PC-3 (cell line): ENCODE measurements at places on chromosomes 7 and 10.

GRCh38 chr7:86768967-86769760 is 125.5 kb downstream of the GRM3 start:
- DNase-seq: no peak

GRCh38 chr10:24390746-24391145 is 181.8 kb downstream of the KIAA1217 start:
- DNase-seq: no peak

- no peak for DNase-seq
Measured at GRCh38 chr7:150439967-150440366, 10.5 kb upstream of the GIMAP8 start.

GRCh38 chr7:47034180-47034579 is 547.7 kb downstream of the TNS3 start:
- DNase-seq: no peak

DNA sequence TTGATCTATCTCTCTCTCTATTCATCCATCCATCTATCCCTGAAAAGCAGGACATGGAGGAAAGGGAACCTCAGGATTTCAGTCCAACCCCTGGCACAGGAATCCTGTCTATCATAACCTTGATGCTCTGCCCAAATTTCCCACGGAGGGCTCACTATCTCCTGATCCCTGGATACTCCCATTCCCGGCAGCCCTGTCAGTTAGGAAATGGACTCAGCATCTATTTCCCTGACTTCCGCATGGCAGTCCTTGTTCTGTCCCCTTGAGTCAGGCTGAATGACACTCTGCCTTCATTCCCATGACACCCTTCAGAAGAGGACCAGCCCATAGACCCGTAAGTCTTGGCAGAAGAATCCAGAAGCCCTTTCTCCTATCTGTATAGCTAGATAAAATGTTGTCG is 77.7 kb downstream of the VWA2 start:
- DNase-seq: no peak

DNA sequence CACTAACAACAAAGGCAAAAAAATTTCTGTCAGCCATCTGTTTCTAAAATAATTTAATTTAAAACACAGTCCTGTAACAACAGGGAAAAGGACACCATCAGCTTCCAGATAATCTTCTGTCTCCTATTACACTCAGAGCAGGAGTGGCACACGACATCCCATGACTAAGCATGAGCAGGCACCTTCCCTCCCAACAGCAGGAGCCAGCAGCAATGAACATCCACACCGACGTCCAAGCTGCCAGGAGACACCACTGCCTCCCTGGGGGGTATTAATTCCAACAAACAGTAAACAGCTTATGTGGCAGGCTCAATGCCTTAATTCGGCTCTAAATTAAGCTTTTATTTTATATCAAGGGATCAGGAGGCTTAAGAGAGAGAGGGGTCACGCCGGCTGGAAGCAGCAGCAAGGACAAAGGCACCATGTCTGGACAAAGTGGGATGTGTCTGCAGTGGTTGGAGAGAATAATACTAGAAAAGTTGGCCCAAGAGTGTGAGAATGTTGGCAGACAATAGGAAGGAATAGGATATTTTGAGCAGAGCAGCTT is 45.7 kb downstream of the KIAA1549 start:
- DNase-seq: peak; percentile 92

DNA sequence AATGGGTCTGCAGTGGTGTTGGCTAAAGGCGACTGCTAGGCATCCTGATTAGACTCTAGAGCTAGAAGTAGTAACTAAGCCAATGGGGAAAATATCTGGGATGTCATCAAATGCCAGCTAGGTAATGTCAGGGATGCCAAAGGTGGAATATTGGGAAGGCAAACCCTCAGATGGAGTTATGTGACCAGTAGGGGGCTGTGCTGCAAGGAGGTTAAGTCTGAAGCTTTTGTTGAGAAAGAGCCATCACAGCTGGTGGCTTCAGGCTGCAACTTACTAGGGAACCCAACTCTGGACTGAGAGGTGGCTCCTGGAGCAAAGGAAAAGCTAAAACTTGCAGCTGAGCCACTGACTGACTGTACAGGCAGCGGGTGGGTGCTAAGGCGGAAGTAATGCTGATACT is 576.9 kb upstream of the GHITM start:
- DNase-seq: no peak

DNA sequence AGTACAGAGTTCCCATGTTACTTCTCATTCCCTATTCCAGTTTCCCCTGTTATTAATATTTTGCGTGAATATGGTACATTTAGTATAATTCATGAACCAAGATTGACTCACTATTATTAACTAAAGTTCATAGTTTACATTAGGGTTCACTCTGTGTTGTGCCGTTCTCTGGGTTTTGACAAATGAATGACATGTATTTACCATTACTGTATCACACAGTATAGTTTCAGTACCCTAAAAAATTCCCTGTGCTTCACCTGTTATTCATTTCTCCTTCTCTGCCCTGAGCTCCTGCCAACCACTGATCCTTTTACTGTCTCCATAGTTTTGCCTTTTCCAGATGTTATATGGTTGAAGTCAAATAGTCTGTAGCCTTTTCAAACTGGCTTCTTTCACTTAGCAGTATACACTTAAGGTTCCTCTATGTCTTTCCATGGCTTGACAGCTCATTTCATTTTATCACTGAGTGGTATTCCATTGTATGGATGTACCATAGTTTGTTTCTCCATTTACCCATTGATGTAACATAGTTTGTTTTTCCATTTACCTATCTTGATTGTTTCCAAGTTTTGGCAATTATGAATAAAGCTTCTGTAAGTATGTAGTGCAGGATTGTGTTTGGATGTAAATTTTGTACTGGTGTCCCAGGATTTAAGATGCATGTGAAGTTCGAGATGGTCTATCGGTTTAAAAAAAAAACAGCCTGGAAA is 58.8 kb downstream of the CDK14 start:
- no peak for DNase-seq
